ENCODE measurements at places on chromosomes 2 and 18. TPM values are rescaled to one million over a fixed set of nuclear protein-coding genes. Genes with fewer than 3 reads are reported as not detected.
A peak's percentile ranks its signal among the peaks of the same experiment; 100 is the strongest.

DNA sequence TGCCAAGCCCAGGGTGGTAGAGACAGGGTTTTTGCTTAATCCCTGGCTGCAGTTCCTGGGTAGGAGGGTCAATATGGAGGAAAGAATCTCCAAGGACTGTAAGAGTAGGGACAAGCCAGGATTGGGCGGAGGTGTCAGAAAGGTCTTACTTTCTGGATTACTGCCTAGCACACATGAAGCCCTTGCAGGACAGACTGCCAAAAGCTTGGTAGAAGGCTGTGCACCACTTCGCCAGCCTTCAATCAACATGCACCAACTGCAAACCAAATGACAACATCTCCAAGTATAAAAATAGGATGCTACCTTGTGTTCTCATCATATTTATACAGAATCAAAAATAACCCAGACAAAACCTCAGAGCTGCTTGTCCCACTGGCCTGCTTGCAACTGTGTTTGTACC lies 3.7 kb downstream of the ZNF142 start:
- peaks cover 22% of the 10 kb centered on the region for H3K4me1 ChIP-seq
- peaks cover 64% of the 10 kb centered on the region for H3K36me3 ChIP-seq
- no peak for DNase-seq
- no peak overlapping the region for H3K4me3 ChIP-seq

The GCG gene
- not detected for total RNA-seq

DNA sequence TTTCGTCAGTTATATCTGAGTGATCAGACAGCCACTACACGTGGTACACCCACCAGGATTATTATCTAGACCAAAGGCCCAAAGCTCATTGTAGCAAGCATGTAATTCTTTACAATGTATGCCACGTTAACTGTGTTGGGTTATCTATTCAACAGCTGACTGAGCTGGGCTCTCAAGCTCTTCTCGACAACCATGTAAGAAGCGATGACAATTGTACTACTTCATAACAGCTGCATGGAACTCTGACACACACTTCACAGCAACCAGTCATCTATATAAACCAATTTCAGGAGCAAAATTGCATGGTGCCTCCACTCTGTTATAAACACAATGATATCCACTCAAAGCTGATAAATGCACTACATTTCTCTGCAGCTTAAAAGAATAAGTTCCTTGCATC lies 701.8 kb downstream of the NR4A2 start:
- H3K27ac ChIP-seq, result no peak overlapping the region
- no peak for DNase-seq
- no peaks in the 10 kb centered on the region for H3K4me1 ChIP-seq
- no peak overlapping the region for H3K4me3 ChIP-seq
- no peaks in the 10 kb centered on the region for H3K36me3 ChIP-seq

The CACNB4 gene
- 7.8 TPM for total RNA-seq

The ACTG2 gene
- 156 TPM for total RNA-seq

DNA sequence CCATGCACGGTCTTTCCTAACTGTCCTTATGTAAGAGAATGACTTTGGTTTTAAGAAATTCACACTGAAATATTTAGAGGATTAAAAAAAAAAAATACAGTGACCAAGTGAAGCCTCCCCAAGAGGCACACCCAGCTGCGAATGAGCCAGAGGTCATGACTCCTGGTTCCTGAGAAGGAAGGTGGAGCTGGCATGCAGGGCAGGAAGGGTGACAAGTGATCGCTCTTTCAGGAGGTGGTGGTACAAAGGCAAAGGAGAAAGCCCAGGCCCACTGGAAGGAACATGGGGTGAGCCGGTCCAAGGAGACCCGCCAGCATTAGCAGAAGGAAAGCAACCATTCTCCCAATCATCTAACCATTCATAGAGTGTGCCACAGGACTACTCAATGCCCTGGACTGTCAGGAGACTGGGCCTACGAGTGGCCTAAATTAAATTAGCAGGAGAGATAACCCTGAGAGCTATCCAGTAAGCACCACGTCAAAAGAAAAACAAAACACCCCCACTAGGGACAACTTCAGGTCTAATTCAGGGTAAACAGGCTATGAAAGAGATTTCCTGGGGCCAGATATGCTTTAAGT lies 7.8 kb downstream of the INO80C start:
- H3K4me1 ChIP-seq, result peaks cover 2% of the 10 kb centered on the region
- H3K27me3 ChIP-seq, result no peaks in the 10 kb centered on the region
- H3K27ac ChIP-seq, result no peak overlapping the region

DNA sequence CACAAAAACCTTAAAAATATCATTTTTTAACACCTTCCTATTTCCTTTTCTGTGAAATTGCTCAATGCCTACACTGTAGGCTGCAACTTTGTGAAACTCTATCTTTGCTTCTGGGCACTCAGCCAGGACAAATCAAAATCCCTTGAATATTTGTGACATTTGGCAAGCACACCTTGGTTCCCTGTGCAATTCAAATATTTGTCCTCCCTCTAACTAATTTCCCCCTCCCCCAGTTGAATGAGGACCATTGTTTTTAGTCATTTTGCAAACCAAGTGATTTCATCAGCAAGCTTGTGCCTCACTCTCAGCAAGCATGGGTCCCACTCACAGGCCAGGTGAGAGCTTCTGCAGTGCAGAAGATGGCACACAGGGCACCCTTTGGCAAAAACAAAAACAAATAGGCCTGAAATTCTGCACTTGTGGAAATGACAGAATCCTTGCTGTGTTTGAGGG lies 541.5 kb downstream of the CNTNAP5 start:
- H3K27ac ChIP-seq, result no peak overlapping the region
- H3K4me3 ChIP-seq, result no peak overlapping the region
- no peak for DNase-seq
- H3K4me1 ChIP-seq, result no peaks in the 10 kb centered on the region

GRCh38 chr2:65666156-65666725 lies 233.8 kb upstream of the SPRED2 start:
- no peaks in the 10 kb centered on the region for H3K4me1 ChIP-seq
- H3K4me3 ChIP-seq, result no peak overlapping the region
- no peaks in the 10 kb centered on the region for H3K36me3 ChIP-seq
- H3K27me3 ChIP-seq, result no peaks in the 10 kb centered on the region

DNA sequence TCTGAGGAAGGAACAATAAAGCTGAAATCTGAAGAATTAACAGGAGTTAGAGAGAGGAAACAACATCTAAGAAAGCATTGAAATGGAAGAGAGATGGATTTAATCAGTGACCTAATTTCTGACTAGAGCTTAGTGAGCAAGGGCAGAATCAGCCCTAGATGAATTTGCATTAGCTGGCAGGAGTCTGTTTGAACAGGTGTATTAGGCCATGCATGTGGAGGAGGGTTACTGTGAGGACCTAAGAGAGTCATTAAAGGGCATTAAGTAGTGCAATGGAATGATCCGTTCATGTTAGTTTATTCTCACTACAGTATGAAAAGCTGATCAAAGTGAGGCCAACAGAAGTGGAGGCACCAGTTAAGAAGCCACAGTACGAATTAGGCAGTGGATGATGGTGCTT lies 285.3 kb downstream of the GRB14 start:
- no peaks in the 10 kb centered on the region for H3K36me3 ChIP-seq
- H3K4me3 ChIP-seq, result no peak overlapping the region
- H3K4me1 ChIP-seq, result no peaks in the 10 kb centered on the region

DNA sequence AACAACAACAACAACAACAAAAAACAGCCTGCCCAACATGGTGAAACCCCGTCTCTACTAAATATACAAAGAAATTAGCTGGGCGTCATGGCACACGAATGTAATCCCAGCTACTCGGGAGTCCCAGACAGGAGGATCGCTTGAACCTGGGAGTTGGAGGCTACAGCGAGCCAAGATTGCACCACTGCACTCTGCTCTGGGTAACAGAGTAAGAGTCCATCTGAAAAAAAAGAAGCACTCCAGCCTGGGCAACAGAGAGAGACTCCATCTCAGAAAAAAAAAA lies 344.1 kb upstream of the PLGLB2 start:
- no peaks in the 10 kb centered on the region for H3K36me3 ChIP-seq
- H3K27me3 ChIP-seq, result no peaks in the 10 kb centered on the region
- H3K27ac ChIP-seq, result no peak overlapping the region
- DNase-seq, result no peak
- H3K4me3 ChIP-seq, result no peak overlapping the region

- H3K4me3 ChIP-seq, result no peak overlapping the region
- DNase-seq, result no peak
- no peak overlapping the region for H3K27ac ChIP-seq
- no peaks in the 10 kb centered on the region for H3K4me1 ChIP-seq
- H3K27me3 ChIP-seq, result no peaks in the 10 kb centered on the region
Observed at GRCh38 chr2:217445723-217446122, 557.1 kb downstream of the TNS1 start.

DNA sequence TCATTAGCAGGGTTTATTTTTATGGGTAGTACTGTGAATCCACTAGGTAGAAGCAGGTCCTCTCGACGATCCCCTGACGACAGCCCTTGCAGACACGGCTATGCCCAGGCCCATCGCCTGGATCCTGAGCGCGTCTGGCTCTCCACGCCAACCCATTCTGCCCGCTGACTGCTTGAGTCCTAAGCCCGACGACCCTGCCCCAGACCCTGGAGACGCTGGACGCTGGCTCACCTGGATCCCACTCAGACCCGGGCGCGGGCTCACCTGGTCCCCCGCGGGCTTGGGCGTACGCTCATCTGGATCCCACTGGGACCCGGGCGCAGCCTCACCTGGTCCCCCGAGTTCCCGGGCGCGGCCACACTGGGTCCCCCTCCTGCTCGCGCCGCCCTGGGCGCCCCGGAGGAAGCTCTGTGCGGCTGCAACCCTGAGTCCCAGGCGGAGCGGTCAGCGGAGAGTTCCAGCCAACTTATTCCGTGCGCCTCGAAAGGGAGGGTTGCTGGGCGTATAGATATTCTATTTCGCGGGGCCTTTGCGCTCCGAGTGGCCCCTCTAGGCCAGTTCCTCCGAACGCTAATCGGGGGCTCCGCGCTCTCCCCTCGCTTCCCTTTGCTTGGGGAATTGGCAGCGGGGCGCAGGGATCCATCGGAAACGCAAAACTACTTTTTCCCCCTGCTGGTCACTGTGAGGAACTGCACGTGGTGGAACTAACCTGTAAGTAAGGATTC lies 22.4 kb upstream of the RMP24 start:
- no peak overlapping the region for H3K27ac ChIP-seq
- DNase-seq, result peak; percentile 72
- H3K27me3 ChIP-seq, result peaks cover 10% of the 10 kb centered on the region

The TGFA gene
- 15.6 TPM for total RNA-seq

GRCh38 chr2:112140205-112140802 lies 2.1 kb downstream of the FBLN7 start:
- H3K4me1 ChIP-seq, result peaks cover 11% of the 10 kb centered on the region
- DNase-seq, result no peak
- no peaks in the 10 kb centered on the region for H3K36me3 ChIP-seq

DNA sequence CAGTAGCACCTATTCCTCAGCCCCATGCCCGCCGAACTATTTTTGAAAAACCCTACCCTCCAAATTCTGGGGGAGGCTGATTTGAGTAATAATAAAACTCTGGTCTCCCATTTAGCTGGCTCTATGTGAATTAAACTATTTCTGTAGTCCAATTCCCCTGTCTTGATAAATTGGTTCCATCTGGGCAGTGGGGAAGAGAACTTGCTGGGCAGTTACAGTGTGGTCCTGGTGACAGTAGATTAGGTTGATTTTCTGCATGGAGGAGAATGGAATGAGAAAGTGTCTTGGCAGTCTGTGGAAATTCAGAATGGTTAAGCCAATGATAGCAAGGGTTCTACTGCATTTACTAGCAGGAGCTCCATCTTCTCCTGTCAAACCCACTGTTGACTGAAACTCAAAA lies 95.0 kb downstream of the SPP2 start:
- H3K27ac ChIP-seq, result no peak overlapping the region
- H3K4me1 ChIP-seq, result no peaks in the 10 kb centered on the region
- DNase-seq, result no peak
- H3K36me3 ChIP-seq, result no peaks in the 10 kb centered on the region
- no peaks in the 10 kb centered on the region for H3K27me3 ChIP-seq

DNA sequence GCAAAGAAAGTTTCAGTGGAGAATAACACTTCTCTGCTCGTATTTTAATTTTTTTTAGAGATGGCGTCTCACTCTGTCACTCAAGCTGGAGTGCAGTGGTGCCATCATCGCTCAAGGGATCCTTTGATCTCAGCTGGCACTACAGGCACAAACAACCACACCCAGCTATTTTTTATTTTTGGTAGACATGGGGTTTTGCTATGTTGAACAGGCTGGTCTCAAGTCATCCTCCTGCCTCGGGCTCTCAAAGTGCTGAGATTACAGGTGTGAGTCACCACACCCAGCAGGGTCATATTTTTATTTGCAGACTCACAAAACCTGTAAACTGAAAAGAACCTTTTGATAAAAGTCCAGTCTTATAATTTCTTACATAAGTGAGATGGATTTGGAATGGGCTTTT lies 2.6 kb downstream of the TRAK2 start:
- H3K4me3 ChIP-seq, result no peak overlapping the region
- H3K27ac ChIP-seq, result no peak overlapping the region
- DNase-seq, result no peak
- peaks cover 4% of the 10 kb centered on the region for H3K4me1 ChIP-seq

DNA sequence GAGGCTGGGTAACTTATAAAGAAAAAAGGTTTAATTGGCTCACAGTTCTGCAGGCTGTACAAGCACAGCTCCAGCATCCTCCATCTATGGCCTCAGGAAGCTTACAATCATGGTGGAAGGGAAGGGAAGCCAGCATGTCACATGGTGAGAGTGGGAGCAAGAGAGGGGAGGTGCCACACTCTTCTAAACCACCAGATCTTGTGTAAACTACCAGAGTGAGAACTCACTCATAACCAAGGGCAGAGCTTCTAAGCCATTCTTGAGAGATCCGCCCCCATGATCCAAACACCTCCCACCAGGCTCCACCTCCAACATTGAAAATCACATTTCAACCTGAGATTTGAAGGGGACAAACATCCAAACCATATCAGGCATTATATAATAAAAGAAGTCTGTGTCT lies 121.6 kb upstream of the CDC42EP3 start:
- H3K27ac ChIP-seq, result no peak overlapping the region
- no peak for DNase-seq
- H3K4me3 ChIP-seq, result no peak overlapping the region
- no peaks in the 10 kb centered on the region for H3K27me3 ChIP-seq

DNA sequence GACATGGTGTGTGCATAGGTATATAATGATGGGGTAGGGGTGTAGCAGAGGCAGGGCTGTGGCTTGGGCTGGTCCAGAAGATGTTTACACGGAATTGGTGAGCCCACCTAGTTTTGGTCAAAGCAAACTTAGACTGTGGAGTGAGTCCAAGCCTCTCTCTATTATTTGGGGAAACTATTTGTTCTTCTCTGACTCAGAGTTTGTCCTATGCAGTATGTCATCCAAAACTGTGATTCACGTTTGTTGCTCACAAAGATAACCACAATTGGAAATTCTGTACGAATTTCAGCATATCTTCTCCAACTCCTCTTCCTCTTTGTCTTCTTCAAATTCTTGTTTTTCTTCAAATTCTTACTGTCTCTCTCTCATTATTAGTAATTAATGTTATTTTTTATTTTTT lies 292.9 kb downstream of the XIRP2 start:
- H3K4me1 ChIP-seq, result no peaks in the 10 kb centered on the region
- no peak overlapping the region for H3K27ac ChIP-seq
- no peak overlapping the region for H3K4me3 ChIP-seq
- no peaks in the 10 kb centered on the region for H3K27me3 ChIP-seq
- H3K36me3 ChIP-seq, result no peaks in the 10 kb centered on the region
- DNase-seq, result no peak

Measured in left lung (tissue), 14 donors.